H4 (cell line): ENCODE measurements at places on chromosomes 5 and 9. TPM values are rescaled to one million over a fixed set of nuclear protein-coding genes. Genes with fewer than 3 reads are reported as not detected.

Gene SNCB
- 0.48 TPM in 1 of 2 replicates, not detected in the other for total RNA-seq

Gene LRRC26
- 0.10 and 0.12 TPM in 2 replicates for total RNA-seq

Gene GPR151
- not detected in 2 replicates for total RNA-seq

Gene SLC45A2
- total RNA-seq: not detected in 2 replicates

Gene CHSY3
- total RNA-seq: 9.3 and 9.8 TPM in 2 replicates

Gene SREK1
- total RNA-seq: 21.2 and 27.8 TPM in 2 replicates

Gene SMIM33
- not detected in 2 replicates for total RNA-seq
